Hematopoietic multipotent progenitor cell treated with erythropoietin and hydrocortisone succinate and interleukin-3 and kit ligand, for 17 days (in vitro differentiated cells): ENCODE measurements at places on chromosomes 1 and 21.

DNA sequence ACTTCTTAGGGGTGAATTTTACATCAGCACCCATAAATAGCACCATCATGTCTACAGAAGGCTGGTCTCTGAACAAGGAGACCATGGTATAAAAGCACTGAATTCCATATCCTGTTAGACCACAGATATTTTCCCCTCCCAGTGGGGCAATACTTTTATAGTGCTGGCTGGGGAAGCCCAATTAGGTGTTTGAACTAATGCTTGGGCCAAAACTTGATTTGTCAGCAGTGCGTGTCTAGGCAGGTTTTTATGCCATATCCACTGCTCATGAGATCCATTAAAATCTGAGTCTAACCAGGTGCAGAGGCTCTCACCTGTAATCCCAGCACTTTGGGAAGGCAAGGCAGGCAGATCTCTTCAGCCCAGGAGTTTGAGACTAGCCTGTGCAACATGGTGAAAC lies 623.0 kb downstream of the NPHP4 start:
- no peak for DNase-seq

GRCh38 chr1:3494321-3495308 lies 40.1 kb downstream of the ARHGEF16 start:
- no peak for DNase-seq

- no peak for DNase-seq
These were observed 2.0 kb upstream of the INPP5B start for GRCh38 chr1:37948841-37949240.

GRCh38 chr1:158534496-158534895 lies 19.7 kb downstream of the OR6Y1 start:
- no peak for DNase-seq

GRCh38 chr21:42682661-42683210 lies 29.3 kb downstream of the PDE9A start:
- DNase-seq = no peak

GRCh38 chr1:93680076-93680419 lies 1.6 kb downstream of the BCAR3 start:
- DNase-seq = no peak

GRCh38 chr21:19810779-19811178 lies 1187.4 kb upstream of the NCAM2 start:
- no peak for DNase-seq

- DNase-seq = no peak
These were observed 292.1 kb downstream of the TM2D1 start for GRCh38 chr1:61432616-61433388.

GRCh38 chr1:166925810-166926478 lies 49.4 kb downstream of the ILDR2 start:
- DNase-seq = no peak

DNA sequence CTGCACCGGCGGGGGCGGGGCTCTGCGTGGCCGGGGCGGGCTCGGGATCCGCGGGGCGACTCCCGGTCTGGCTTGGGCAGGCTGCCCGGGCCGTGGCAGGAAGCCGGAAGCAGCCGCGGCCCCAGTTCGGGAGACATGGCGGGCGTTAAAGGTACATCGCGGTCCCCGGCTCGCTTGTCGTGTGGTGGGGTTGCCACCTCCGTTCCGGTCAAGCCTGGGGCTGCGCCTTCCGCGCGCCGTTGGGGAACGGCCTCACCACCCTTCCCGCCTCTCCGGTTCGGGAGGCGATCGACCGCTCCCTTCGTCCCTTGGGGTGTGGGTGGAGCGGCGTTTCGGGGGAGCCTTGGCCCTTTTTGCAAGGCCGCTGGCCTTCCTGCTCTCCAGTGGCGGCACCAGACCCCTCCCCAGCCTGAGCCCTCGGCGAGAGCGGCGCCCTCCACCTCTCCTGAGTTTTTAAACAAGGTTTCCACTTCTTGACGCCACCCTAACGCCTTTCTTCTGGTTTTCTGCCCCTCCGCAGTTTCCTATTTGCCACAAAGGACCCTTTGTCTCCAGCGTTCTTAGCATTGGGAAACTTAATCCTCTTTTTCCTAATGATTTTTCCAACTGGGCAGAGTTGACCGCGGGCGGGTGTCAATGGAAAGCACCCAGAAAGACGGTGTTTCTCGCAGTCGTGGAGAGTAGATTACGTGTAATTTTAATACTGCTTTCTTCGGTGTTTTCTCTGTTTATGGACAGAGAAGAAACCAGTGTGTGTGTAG lies at the start of the genes LEPR and LEPROT:
LEPR (plus strand) TSS at position 79 of the 761 bp plus-strand sequence. CDS start 144,898 bp downstream, outside the sequence.
LEPROT (plus strand) TSS at position 79 of the 761 bp plus-strand sequence; CDS start at position 136, 57 bp downstream.
- DNase-seq = no peak

GRCh38 chr1:110482662-110483307 lies 31.8 kb downstream of the PROK1 start:
- no peak for DNase-seq
